ENCODE measurements at places on chromosomes 16 and 17.

GRCh38 chr17:71057448-71057847 is 888.1 kb downstream of the KCNJ2 start:
- no peak for DNase-seq

DNA sequence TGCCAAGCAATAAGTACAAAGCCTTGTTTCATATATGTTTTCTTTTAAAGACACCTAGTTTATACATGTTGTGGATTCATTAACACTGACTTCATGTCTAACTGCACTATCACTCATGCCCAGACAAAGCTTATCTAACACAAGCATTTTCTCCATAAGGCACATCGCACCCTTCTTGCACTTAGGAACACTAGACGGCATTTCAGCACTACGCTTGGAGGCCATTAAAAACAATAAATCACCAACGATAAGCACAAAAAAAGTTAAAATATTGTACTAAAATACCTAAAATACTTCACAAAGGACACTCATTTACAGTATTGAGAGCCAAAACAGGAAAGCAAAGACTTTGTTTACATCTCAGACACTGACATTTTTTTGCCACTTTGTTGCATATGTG is 39.0 kb upstream of the TEKT3 start:
- DNase-seq, result no peak

DNA sequence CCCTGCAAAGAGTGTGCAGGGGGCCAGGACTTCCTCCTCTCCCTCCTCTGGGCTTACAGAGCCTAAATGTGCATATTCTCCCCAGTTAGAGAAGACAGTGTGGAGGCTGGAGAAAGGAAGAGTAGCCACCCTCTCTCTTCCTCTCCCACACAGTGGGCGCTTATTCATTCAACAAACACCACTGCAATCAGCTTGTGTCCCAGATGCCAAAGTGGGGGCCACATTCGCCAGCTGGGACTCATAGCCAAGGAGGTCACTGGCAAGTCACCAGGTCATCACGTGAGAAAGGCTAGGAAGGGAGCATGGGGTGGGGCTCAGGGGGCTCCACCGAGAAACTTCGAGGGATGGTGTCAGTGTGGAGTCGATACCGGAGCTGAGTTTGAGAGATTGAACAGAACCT is 45.0 kb upstream of the ZNF423 start:
- DNase-seq, result no peak

DNA sequence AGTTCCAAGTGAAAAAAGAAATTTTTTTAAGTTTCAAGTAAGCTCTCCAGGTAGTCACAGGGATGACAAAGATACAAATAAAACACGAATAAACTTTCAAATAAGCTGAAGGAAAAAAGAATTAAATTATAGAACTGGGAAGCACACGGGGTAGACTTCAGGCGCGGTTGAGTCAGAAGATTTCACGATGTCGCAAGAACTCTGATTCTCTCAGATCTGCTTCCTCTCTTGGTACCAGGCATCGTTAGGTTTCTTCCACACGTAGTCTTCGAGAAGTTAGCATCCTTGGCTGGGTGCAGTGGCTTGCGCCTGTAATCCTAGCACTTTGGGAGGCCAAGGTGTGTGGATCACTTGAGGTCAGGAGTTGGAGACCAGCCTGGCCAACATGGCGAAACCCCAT is 784.1 kb upstream of the RBFOX1 start:
- no peak for DNase-seq

- DNase-seq, result no peak
These were observed 113.0 kb downstream of the RBFOX3 start for GRCh38 chr17:79497777-79498348.

DNA sequence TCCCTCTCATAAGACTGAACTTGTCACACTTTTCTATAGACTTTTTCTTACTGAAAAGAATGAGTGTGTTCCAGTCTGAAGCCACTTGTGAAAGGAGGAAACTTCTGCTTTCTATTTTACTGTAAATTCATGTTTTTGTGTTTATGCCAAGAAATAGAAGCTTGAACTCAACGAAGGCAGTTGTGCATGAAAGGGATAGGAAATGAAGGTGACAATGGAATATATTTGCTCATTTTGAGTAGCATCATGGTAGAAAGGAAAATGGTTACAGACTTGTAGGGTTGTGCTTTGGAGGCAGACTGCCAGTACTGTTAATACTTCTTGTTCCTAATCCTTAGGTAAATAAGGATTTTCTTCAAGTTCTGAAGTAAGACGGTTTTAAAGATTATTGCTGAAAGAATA is 8.1 kb downstream of the CLTC start:
- no peak for DNase-seq

DNA sequence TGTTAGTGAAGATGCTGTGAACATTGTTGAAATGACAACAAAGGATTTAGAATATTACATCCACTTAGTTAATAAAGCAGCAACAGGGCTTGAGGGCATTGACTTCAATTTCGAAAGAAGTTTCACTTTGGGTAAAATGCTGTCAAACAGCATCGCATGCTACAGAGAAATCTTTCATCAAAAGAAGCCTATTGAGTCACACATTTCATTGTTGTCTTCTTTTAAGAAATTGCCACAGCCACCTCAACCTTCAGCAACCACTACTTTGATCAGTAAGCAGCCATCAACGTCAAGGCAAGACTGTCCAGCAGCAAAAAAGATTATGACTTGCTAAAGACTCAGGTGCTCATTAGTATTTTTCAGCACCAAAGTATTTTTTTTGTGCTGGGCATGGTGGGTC is 13.2 kb upstream of the MAP2K6 start:
- no peak for DNase-seq

- no peak for DNase-seq
These were observed 6.4 kb downstream of the WNT3 start for GRCh38 chr17:46811978-46812583.

GRCh38 chr17:33529816-33530215 is 236.7 kb upstream of the ASIC2 start:
- no peak for DNase-seq

- DNase-seq, result no peak
These were observed 6.7 kb downstream of the FOXF1 start for GRCh38 chr16:86517033-86517432.

DNA sequence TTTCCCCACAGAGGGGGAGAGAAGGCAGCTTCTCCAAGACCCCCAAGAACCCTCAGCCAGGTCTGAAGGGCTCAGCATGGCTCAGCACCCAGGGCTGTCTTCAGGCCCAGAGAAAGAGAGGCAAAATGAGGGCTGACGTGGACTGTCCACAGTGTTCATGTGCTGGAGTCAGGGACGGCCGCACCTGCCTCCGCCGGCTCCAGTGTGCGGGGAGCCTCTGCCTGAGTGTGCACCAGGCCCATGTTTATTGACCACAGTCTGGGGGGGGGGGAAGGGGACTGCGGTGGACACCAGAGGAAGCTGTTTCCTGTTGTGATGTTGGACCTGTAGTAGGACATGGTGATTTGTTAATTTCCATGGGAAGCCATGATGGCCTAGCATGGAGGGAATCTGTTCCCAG is 6.9 kb downstream of the MRM1 start:
- DNase-seq, result no peak

DNA sequence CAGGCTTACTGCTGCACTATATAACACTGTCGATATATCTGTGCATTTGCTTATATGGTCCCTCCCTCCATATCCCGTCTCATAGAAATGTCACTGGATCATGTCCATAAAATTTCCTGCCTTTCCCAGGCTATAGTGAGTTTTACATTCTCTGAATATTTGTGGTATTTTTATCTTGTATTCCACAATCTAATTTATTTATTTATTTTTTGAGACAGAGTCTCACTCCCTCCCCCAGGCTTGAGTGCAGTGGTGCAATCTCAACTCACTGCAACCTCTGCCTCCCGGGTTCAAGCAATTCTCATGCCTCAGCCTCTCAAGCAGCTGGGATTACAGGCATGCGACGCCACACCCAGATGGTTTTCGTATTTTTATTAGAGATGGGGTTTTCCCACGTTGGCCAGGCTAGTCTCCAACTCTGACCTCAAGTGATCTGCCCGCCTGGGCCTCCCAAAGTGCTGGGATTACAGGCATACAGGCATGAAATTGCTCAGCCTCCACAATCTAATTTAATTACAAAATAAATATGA is 12.9 kb downstream of the TRIM37 start:
- DNase-seq, result no peak

DNA sequence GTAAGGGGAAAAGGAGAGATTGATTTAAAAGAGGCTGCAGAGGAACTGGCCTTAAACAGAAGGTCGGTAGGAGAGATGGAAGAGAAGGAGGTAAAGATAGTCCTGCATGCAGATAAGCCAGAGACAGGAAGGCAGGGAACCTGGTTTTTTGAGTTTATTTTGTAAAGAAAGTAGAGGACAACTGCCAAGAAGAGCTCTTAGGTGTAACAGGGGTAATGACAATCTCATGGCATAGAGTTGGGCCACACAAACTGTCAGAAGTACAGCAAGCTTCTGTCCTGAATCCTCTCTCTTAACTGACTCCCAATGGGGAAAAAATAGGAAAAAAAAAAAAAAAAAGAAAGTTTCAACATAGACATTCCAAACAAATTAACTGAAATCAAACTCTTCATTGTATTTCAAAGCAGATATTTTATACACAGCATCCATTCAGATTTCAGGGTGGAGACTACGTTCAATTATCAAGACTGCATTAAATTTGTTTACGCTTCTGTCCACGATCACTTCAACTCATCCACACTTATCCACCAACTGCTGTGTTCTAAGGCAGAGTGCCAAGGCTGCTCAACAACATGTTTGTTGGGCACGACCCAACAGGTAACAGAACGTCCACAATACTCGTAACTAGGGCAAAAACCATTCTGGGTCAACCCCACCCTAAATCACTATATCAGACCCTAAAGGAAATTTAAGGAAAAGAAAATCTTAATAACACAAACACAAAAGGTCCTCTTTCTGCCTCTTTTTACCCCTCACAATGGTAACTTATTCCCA is 34.9 kb downstream of the USP31 start:
- DNase-seq, result no peak

DNA sequence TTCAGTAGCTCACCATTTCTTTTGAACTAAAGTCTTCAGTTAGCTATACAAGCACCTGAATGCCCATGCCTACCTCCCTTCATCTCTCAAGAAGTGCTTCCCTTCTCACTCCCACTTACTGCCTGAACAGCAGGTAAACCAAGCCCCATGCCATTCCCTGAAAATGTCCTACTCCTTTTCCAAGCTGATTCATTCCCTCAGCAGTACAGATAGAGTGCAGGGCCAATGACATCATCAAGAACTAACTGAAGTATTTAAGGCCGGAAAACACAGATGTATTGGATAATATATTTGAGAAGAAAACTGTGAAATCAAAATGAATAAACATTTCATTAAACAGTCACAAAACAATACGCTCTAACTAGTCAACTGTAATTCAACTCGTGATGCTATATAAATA is 478.8 kb upstream of the CDH11 start:
- no peak for DNase-seq

DNA sequence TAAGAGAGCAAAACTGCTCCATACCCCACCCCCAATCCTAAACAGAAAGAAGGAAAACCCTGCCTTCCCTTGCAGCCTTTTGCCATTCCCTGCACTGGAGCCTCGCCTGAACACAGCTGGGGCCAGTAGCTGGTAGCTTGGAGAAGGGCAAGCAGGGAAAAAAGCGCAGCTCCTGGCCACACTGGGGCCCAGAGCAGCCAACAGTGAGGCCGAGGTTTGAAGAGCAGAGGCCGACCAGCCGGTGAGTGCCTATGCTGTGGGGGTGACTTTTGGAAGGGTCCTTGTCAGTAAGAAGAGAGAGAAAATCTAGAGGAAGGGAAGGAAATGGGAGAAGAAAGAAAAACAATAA is 3.2 kb upstream of the HOXB9 start:
- DNase-seq, result no peak

- DNase-seq, result no peak
These were observed 37.2 kb upstream of the RGS9 start for GRCh38 chr17:65099941-65100315.

Data from NCI-H526 treated with DMSO at 0.1 percent for 48 hours (cell line).